ENCODE measurements at places on chromosomes 11 and 22.
A peak's percentile ranks its signal among the peaks of the same experiment; 100 is the strongest.

DNA sequence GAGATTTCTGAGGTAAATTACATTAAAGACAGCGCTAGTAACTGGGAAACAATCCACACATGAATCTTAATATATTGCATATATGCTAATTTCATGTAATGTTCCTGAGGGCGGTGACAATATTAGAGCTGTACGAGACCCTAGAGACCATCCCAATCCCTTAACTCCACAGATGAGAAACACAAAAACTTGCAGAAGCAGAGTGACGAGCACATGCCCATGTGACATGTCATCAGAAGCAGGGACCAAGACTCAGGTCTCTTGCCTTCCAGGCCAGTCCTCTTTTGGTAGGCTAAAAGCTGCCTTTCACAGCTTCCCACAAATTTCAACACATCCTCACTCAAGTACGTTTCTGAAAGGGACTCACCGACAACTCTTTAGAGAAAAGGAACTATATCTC is 11.8 kb downstream of the MAPK1 start:
- no peak for DNase-seq

DNA sequence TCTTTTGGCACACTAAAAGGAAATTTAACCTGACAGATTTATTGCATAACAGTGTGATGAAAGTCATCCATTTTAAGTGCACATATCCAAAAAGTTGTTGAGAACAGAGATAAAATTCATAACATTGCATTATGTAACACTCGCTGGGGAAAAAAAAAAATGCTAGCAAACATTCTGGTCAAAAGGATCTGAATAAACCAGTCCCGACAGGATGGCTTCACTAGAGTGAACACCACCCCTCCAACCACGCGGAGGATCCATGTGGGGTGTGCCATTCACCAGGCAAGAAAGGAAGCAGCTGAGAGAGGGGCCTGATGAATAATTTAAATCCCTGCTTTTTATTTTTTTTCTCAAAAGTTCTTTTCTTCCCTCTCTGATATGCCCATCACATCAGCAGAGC is 258.7 kb downstream of the DCDC1 start:
- no peak for DNase-seq

DNA sequence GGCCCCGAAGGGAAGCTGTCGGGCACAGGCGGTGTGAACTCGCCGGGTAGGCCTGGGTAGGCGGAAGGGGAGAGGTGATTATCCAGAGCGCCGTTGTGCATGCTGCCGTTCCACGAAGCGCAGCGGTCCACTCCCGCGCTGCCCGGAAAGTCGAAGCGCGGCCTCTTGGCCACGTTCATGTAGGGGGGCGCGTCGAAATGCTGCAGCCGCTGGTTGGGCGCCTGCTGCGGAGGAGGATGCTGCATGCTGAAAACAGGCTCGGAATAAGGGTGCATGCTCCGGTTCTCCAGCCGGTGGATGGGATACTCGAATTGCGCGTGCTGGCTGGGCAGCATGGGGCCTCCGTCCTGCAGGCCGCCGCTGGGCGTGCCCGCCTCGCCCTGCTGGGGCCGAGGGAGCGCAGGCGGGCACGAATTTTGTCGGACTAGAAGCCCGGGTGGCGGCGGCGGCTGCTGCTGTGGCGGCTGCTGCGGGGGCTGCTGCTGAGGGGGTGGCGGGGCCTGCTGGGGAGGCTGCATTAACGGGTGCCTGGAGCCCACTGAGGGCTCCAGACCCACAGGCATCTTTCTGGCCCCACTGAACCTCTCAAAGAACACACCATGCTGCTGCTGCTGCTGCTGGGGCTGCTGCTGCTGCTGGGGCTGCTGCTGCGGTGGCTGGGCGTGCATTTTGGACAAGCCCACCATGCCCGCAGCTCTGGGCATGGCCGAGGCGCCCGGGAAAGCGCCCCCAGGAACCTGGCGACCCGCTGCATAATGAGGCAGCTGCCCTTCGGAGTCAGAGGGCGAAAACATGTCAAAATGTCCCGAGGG is 2.3 kb downstream of the MN1 start:
- DNase-seq, result no peak

GRCh38 chr22:35961480-35962295 is 66.9 kb downstream of the RBFOX2 start:
- DNase-seq, result no peak

DNA sequence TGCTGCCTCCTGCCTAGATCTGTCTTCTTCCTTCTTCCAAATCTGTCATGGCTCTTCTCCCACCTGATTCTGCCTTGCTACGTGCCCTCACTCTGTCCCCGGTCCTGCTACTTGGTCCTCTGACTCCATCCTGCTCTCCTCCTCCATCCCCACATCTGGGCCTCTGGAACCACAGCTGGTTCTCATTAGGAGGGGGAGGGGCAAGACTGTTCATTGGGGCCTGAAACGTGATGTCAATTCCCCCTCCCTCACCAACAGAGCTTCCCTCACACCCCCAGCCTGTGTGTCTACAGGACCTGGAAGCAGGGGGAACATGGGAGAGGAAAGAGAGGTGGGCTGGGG is 9.1 kb downstream of the DCHS1 start:
- DNase-seq, result no peak

GRCh38 chr22:25048659-25049647 is 96.4 kb downstream of the KIAA1671 start:
- peak; percentile 46 for DNase-seq

DNA sequence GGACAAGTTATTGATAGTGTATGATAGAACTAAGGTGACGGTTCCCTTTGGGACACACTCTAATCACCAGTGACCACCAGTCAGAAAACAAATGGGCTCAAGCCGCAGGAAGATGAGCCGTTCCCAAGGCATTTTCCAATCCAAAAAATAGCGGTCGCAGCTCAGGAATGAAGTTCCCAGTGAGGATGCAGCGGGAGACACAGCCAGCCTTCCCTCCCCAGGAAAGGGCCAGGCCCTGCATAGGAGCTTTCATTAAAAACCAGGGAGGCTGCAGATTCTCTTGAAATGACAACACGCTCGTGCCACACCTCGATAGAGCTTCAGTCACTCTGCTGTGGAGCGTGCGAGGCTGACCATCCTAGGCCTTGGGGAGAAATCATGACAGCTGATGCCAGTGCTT is 65.8 kb upstream of the WNT7B start:
- DNase-seq, result no peak

DNA sequence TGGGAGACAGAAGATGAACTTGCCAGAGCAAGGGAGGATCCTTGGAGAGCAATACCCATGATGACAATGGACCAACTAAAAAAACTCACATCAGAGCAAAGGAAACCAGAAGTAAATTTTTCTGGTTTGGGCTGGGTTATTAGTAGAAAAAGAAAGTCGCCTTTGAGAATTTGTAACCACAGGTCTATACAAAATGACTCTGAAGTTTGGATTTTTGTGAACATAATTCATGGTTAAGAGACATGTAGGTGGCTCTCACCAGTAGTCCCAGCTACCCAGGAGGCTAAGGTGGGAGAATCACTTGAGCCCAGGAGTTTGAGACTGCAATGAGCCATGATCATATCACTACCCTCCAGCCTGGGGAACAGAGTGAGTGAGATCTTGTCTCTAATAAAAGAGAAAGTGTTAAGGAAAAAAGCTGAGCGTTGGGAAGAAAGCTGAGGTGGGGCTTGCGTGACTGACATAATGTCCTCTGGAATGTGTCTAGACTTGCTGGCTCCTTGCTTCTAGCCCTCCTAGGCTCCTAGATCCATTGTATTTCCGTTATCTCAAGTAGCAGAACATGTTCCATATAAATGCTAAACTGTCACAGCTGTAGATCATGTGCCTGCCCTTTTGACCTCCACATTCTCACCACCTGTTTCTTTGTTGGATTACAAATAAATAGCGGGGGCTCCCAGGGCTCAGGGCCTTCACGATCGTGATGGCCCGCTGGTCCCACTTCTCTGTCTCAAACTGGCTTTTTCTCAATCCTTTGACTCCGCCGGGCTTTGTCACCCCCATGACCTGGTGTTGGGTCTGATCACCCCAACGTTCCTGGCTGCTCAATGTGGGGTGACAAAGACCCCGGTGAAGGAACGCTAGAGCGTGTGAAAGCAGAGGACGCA is 56.2 kb upstream of the SC5D start:
- no peak for DNase-seq

GRCh38 chr22:28032861-28033260 is 113.8 kb upstream of the PITPNB start:
- no peak for DNase-seq

DNA sequence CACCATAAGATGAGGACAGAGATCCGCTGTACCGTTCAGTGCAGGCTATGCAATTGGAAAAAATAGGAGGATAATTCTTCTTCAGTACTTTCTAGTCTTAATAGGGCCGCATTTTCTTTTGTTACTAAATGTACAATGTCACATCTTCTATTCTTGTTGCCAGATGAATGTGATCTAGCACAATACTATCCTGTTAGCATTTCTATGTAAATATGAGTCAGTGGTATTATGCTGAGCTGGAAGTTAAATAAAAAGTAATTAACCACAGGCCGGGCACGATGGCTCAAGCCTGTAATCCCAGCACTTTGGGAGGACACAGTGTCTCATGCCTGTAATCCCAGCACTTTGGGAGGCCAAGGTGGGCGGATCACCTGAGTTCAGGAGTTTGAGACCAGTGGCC is 24.4 kb upstream of the BIRC3 start:
- DNase-seq, result no peak

GRCh38 chr11:16335236-16335962 is 20.9 kb downstream of the SOX6 start:
- no peak for DNase-seq

DNA sequence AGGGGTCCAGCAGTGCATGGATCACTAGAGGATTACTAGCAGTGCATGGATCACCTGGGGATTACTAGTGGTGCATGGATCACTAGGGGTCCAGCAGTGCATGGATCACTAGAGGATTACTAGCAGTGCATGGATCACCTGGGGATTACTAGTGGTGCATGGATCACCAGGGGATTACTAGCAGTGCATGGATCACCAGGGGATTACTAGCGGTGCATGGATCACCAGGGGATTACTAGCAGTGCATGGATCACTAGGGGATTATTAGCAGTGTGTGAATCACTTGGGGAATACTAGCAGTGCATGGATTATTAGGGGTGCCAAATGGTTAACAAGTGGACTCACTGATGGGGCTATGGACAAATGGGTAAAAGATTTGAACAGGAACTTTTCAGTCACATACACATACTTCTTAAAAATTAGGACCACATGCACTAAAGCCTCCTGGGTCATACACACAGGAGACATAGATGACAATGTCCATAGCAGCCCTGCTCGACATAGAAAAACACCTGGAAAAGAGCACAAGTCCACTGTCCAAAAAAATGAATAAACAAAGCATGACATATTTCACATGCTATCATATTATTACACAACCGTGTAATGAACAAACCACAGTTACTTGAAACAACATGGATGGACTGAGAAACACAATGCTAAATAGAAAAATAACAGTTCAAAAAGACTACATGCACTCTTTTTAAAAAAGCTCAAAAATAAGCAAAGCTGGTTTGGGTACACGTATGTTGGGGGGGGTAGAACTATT is 109.8 kb downstream of the CD44 start:
- DNase-seq, result no peak

DNA sequence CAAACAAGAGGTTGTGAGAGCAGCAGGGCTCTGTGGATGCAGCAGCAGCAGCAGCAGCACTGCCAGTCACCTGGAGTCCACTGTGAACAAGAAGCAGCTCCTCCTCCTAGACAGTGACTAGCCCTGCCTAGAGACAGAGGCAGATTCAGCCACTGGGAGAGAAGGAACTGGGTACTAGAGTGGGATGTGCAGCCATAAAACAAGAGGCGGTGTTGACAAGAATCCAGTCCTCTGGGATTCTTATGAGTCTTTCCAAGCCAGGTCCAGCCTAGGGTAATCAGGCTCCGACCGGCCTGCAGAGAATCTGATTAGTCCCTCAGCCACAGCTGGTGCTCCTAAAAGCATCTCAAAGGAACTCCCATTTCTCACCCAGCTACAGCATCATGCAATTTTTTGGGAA is 83.9 kb upstream of the USP47 start:
- DNase-seq, result no peak

- no peak for DNase-seq
Observed at GRCh38 chr11:130448416-130449309, at the start of gene ADAMTS15. Gene ADAMTS15, plus strand, starts transcription at chr11:130448645. Its CDS starts 329 bp downstream, at chr11:130448974.

- no peak for DNase-seq
Observed at GRCh38 chr22:25453557-25453956, 110.9 kb upstream of the GRK3 start.

GRCh38 chr11:44746894-44747293 is 20.1 kb downstream of the TSPAN18 start:
- no peak for DNase-seq

GRCh38 chr11:2129308-2129698 is 9.9 kb downstream of the IGF2 start:
- DNase-seq, result no peak

DNA sequence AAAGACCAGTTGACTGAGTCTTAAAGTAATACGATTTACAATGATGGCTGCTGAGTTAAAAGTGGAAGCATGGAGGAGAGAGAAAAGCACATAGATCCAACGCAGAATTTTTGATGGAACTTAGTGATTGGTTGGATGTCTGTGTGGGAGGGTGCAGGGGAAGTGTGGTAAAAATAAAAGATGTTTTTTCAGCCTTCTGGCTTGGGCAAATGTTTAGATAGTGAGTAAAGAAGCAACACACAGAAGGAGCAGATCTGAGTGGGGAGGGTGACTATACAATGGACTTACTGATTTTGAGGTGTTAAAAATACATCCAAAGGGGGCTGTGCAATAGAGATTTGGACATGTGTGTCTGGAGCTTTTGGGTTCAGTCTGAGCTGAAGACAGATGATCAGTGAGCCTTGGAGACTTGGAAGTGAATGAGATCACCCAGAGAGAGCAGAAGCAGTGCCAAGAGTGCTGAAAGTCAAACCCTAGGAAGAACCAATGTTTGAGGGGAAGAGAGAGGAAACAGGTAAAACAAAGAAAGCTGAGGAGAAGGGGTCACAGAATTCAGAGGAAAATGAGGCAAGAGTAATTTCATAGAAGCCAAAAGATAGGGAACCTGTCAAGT is 8.6 kb downstream of the GRIA4 start:
- DNase-seq, result no peak

- DNase-seq, result no peak
Observed at GRCh38 chr22:48456449-48456848, 1371.2 kb downstream of the BRD1 start.

DNA sequence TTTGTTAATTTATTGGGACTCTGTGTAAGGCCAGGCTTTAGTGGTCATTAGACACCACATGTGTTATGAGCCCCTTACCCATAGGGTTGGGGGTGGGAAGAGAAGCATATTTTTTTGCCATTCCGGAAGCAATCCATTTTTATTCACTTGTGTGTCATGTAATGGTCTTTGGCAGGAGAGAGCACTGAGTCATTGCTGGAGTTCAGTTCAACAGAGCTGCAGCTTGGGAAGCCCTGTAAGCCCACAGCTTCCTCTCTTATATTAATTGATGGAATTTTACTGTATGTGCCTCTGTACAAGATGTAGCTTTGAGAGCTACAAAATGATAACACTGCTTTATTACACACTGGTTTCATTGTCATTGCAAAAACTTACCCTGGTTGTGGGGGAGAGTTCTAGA is 177.3 kb upstream of the SORL1-AS1 start:
- DNase-seq, result no peak

DNA sequence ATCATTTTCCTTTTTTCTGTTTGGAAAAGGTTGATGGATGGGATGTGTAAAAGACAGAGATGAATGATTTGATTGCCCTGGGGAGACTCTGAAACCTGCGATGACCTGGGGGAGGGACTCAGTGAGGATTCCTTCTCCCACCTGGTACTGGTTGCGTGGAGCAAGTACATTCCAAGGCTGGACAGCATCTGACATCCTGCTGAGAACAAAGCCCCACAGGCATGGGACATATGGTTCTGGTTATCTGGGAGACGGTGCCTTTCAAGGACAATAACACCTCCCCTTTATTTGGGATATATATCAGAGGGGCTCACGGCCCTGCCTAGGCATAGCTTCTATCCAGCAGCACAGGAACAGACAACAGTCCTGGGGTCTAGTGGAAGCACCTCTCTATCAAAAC is 527.8 kb downstream of the METTL15 start:
- no peak for DNase-seq
